Activated naive CD8-positive, alpha-beta T cell treated with anti-CD3 and anti-CD28 coated beads for 36 hours (primary cell): ENCODE measurements at places on chromosomes 3 and 15. TPM values are rescaled to one million over a fixed set of nuclear protein-coding genes. Genes with fewer than 3 reads are reported as not detected.
A peak's percentile ranks its signal among the peaks of the same experiment; 100 is the strongest.

The FEZF2 gene
- total RNA-seq: not detected

The MAP6D1 gene
- 5.3 TPM for total RNA-seq

The IQCF5 gene
- total RNA-seq: not detected

The CCDC54 gene
- total RNA-seq: not detected

The CTXND1 gene
- not detected for total RNA-seq

The SMAD6 gene
- 0.04 TPM for total RNA-seq

The SOX14 gene
- total RNA-seq: not detected

The SCAANT1 gene
- not detected for total RNA-seq

The DNAJA4 gene
- total RNA-seq: 36.8 TPM

The ECE2 gene
- not detected for total RNA-seq

The PCOLCE2 gene
- 2.0 TPM for total RNA-seq

The HTD2 gene
- total RNA-seq: 10.1 TPM

DNA sequence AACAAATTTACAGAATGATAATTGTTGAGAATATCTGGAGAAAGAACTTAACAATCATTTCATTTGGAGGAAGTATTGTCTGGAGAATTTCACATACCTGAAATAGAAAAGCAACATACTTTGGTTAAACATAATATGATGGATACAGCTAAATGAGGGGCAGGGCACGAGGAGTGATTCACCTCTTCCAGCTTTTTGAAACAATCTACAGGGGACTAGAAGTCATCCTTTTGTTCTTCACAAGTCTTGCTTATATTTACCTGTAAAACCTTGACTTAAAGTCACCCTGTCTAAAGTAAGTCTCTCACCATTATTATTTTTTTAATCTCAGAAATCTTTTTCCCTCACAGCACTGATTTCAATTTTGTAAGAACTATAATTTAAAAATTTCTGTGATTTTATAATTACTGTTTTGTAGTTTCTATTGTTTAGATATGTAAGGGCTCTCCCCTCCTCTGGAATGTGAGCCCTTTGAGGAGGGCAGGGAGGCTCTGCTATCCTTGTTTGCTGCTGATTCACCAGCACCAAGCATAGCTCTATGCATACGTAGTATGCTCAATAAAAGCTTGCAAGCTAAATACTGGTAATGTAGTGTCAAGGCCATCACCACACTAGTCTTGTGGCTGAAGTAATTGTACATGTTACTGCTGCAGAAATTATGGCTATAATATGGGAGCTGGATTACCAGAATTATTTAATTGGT, 193.9 kb upstream of the THRB start:
- no peak for DNase-seq

- no peak for DNase-seq
Measured at GRCh38 chr3:18100121-18100520, 325.0 kb downstream of the SATB1 start.

- DNase-seq: peak; percentile 34
Measured at GRCh38 chr3:38479431-38480092, 16.6 kb upstream of the EXOG start.

GRCh38 chr3:4994823-4995499, 15.7 kb downstream of the BHLHE40 start:
- DNase-seq: no peak

GRCh38 chr15:44532689-44533088, 4.3 kb upstream of the EIF3J start:
- no peak for DNase-seq

GRCh38 chr3:131835906-131836305, 198.9 kb downstream of the CPNE4 start:
- DNase-seq: no peak

DNA sequence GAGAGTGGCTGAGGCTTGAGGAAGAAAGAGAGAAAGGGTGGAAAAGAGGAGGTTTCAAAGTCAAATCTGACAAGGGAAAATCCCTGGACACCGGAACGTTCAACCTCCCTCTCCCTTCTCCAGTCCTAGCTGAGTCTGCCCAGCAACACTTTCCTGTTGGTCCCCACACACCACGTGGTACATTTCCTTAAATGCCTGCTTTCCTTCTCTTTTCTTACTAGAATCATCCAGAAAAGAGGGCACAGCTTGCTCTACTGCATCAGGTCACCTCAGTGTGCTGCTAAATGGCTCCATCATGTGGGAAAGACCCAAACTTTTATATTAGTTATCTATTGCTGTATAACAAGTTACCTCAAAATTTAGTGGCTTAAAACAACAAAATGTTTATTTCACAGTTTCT, 181.2 kb downstream of the NECTIN3 start:
- DNase-seq: no peak

- no peak for DNase-seq
Measured at GRCh38 chr3:184776916-184777315, 35.0 kb upstream of the VPS8 start.

DNA sequence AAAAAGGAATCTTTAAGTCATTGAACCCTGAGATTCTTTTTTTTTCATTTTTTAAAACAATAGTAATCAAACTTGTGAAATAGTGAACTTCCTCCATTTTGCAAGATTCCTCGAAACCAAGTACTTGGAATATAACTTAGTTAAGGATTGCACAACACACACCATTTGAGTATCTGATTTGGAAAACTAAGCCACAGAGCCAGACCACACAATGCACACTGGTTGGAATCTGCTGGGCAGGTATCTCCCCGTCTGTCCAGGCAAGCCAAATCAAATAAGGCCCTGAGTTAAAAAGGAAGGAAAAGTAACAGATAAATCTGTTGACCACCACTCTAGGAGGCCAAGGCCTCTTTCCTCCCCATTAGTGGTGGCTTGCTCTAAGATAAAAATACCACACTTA, 177.5 kb upstream of the ICE2 start:
- DNase-seq: no peak

DNA sequence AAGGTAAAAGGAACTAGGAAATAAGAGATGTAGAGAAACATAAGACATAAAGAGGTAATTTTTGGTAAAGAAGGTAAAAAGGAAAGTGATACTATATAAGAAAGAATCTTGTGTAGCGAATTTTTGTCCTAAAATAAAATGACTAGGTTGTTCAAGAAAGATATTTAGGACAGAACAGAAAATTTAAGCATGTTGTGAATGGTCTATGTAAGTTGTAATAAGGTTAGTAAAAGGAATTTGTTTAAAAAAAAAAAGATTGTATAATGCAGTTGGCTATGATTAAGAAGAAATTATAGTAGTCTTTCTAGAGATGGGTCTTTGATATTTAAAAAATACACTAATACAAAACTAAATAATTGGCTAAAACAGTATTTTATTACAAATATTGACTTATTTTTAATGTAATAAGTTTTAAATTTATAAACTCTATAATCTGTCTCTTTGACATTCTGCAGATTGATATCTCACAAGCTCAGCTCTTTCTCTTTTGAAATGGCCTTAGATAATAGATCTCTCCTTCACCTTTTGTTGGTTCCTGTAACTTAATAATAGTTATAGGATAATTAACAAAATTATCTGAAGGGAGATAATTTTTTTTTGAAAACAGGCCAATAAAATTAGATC, 3.7 kb upstream of the SLC41A3 start:
- DNase-seq: no peak

- no peak for DNase-seq
Measured at GRCh38 chr15:60966316-60966715, 262.8 kb downstream of the RORA start.

DNA sequence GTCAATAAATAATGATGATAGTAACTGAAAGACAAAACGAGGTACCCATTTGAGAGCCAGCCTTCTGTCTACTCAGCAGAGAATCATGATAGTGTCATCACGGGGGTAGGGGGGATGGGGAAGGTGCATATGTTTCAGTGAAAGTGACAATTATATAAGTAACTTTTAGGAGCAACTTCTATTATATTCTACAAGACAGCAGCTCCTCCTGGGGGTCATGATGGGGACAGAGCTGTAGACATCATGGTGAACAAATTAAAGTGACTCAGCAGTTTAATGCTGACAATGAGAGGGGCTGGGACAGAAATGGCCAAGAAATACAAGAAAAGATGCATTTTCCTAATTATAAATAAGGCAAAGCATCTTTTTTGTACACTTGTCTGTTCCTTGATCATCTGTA, 11.8 kb downstream of the CAPN3 start:
- no peak for DNase-seq

- no peak for DNase-seq
Measured at GRCh38 chr3:135650309-135650708, 315.2 kb upstream of the PPP2R3A start.

DNA sequence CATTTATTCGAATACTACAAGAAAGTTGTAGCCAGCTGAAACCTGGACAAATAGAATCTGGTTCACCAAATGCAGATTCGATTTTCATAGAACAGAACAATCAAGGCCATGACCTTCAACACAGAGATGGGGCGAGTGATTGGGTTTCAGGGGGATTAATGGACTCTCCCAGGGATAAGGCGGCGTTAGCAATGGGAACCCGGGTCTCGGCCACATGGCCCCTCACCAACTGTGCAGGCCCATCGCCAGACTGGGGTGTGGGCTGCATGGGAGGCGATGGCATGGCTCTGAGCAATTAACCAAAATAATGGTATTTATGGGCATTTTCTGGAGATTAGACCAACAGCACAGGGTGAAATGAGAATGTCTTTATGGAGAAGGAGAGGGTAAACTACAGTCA, 34.2 kb downstream of the VGLL4 start:
- no peak for DNase-seq

DNA sequence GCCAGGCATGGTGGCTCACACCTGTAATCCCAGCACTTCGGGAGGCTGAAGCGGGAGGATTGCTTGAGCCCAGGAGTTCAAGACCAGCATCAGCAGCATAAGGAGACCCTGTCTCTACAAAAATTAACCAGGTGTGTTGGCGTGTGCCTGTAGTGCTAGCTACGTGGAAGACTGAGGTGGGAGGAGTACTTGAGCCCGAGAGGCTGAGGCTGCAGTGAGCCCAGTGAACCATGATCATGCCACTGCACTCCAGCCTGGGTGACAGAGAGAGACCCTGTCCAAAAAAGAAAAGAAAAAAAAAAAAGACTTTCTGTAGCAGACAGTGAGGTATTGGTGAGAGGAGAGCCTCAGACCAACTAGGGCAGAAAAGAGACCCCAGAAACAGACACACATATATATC, 263.8 kb downstream of the XXYLT1 start:
- no peak for DNase-seq

DNA sequence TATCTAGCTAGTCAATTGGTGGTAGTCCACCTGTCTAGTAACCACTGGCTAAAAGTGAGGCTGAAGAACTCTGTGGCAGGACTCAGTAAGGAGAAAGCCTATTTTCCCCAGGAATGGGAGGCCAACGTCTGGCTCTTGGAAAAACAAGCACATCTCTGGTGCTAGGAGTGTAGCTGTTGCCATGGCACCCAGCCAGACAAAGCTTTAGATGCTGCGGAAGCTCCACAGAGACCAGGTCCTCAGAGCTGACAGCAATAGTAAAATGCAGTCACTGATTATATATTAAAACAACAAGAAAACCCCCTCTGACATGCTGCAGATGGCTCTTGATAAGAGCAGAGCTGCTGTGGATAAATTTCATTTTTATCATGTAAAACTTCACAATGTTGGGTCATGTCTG, 124.9 kb upstream of the STRIT1 start:
- no peak for DNase-seq

DNA sequence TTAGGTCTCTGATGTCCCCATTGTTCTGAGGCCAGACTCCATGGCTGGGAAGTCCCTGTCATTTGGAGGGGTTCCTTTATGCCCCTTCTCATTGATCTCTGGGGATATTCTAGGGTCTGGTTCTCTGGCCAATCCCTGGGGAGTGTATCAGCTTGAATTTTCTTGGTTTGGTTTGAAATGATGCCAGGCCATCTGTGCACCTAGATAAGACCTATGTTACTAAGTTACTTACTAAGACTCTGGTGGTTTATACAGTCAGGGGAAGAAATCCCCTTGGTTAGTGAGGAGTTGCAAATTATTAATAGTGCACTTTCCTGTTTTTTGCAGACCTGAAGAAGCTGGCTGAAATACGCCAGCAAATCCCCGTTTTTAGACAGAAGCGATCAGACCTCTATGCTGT, 20.3 kb downstream of the NIT2 start:
- no peak for DNase-seq

- no peak for DNase-seq
Measured at GRCh38 chr3:36678216-36679013, 85.9 kb downstream of the DCLK3 start.

- no peak for DNase-seq
Measured at GRCh38 chr3:9178697-9179096, 70.7 kb downstream of the SRGAP3 start.

DNA sequence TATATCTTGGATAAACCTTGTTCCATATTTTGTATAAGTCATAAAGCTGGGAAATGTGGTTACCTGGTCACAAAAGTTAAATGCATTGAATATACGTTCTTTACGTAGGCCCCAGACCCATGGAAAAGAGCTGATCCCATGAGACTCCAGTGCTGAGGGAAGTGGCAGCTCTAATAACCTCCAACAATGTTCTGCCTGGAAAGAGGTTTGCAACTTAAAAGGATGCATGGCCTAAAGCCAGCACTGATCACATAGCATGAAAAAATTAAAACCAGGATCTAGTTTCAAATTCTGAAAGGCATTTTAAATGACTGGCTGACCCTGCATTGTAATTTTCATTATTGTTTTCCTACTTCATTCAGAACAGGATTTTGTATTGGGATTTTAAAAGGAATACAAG, 27.9 kb upstream of the STRIT1 start:
- DNase-seq: no peak

GRCh38 chr15:87967951-87968350, 288.6 kb downstream of the NTRK3 start:
- DNase-seq: no peak

- no peak for DNase-seq
Measured at GRCh38 chr3:41234823-41235721, 35.8 kb downstream of the CTNNB1 start.

DNA sequence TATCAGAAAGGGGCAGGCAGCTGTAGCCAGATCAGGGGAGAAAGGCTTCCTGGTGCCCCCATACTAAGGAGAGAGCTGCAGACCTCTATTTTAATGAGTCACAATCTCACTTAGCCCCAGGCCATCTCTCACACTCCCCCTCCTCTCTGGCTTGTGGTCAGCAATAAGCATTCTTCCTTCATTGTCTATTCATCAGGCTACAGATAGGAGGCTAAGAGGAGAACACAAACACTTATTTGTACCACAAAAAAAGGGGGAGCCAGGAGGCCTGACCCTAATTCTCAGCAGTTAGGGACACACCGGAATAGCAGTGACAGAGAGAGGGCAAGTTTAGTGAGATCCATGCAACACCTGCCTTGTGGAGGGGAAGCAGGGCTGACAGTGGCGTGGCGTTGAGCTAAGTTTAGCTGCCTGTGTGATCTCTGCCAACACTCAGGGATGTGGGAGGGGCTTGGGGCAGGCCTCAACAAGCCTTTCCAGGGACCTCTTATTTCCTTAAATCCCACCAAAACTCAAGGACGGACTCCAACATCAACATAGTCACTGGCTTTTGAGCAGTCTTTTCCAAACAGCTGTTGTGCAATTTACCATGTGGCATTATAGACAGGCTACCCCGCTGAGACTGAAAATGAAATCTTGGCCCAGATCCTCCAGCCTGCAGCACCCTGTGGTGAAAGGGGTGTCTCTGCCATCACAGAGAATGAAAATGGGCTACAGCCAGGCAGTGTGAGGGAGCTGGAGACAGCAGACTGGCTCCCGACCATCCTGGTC, 191.9 kb upstream of the TSC22D2 start:
- no peak for DNase-seq

GRCh38 chr3:25125201-25125600, 302.9 kb upstream of the RARB start:
- no peak for DNase-seq

- DNase-seq: no peak
Measured at GRCh38 chr3:169138849-169139420, 524.6 kb downstream of the MECOM start.
